WTC11 (cell line): ENCODE measurements at places on chromosomes 3 and 15.

DNA sequence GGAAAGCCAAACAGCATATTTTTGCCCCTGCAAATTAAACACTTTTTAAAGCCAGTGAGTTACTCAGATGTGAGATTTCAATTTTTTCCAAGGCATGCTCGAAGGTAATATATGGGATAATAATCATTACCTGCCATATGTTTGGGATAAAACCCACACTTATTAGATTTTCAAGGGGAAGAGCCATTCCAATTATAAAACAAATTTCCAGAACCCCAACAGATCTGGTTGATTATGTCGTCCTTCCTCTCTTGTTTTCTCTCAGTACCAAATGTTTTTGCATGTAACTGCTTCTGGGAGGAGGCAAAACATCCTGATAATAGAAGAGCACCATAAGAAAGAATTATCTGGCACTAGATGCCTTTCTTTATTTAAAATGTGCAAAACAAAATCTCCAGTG is 115.1 kb downstream of the AKAP13 start:
- DNase-seq: no peak

DNA sequence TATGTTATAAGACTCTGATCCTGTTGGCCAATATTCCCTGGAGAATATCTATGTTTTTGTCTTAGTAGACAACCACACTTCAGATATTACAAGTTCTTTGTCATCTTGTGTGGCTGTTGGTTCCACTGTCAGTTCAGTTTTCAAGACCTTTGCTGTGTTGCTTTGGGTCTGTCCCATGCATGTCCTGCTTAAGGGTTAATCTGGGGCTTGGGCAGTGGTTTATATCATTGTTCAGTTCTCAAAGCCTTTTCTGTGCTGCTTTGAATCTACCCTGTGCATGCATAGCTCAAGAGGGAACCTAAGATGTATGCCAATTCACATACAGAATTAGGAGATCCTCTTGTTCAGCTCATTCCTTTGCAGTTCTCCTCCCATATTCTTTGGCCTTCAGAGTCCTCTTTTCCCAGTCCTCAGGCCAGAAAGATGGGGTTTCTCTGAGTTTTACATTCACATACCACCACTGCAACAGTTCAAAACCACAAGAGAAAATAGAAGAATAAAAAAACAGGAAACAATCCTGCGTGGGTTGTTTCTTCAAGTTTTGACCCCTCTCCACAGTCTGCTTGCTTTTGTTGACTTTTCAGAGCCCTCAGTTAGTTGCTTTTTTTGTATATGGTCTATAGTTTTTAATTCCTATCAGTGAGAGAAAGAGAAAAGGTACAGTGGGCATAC is 21.6 kb downstream of the BUB1B start:
- no peak for DNase-seq

- DNase-seq: no peak
Measured at GRCh38 chr3:87179642-87180041, 47.5 kb upstream of the CHMP2B start.

DNA sequence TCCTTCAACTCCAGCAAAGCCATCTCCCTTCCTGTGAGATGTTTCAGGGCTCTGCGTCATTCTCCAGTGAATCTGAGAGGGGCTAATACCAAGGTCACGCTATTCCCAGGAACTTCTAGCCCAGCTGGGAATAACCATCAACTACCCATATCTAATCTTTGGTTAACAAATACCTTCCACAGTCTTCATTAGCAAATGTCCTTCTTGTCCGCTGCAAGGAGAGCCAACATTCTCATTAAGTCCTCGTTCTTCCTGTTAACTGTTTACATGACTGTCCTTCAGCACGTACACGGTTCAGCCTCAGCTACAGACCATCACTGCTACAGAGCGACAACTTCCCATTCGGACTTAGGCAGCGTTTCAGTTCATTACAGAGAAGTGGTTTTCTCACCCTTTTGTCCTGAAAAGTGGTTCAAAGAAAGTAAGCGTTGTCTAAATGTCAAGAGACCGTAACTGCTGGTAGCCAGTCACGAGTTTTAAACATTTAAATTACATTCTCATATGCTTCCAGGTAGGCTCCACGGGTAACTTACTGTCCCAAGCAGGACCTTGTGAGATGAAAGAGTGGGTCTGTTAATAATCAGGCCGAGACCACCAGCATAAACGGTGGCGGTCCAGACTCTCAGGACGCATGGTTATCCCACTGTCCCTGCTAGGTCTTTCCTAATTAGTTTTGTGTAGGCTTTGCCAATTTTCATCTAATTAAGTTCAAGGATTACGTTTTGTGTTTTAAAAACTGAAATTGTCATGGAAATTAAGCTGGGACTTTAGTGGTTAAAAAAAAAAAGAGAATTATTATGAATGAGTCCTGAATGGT is 63.8 kb downstream of the CHSY1 start:
- no peak for DNase-seq

DNA sequence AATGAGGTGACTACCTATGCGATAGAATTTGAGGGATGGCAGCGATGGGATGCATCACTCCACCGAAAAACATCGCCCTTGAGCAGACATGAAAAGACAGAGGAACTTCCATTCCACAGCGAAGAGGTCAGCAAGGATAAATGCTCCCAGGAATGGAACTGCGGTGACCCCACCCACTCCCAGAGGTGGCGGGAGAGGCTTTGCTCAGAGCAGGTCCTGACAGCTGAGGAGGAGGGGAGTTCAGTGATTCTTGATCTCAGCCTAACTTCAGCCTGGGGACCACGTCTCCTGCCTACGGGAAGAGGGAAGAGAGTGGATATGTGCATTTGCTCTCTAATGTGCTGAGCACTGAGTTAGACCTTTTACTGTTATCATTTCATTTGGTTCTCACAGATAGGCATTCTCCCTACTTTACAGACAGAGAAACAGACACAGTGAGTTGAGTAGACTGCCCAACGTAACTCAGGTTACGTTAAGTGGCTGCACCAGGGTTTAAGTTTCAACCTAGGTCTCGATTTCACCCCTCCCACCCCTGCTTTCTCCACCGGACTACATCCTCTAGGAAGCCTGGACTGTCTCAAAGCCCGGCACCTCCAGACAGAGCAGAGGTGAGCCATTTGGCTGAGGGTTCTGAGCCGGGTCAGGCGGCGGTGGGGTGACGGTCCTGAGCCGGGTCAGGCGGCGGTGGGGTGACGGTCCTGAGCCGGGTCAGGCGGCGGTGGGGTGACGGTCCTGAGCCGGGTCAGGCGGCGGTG is 170.0 kb downstream of the RAB11A start:
- peak; percentile 57 for DNase-seq

DNA sequence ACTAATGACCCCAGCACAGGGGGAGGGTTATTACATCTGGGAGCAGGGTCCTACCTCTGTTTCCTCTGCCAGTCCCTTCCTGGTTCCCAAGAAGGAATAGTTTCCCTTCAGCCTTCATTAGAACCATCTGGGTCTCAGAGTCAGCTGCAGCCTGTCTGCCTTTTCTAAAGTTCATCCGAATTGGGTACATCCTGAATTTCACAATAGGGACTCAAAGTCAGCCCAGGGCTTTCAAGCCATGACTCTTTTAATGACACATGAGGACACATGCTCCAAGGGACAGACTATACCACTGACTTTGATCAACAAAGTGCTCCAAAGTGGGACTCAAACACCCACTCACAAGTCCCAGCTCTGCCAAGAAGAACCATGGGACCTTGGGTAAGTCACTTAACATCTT is 12.7 kb upstream of the CRABP1 start:
- no peak for DNase-seq

GRCh38 chr3:61158667-61159066 is 92.6 kb downstream of the FHIT start:
- no peak for DNase-seq

DNA sequence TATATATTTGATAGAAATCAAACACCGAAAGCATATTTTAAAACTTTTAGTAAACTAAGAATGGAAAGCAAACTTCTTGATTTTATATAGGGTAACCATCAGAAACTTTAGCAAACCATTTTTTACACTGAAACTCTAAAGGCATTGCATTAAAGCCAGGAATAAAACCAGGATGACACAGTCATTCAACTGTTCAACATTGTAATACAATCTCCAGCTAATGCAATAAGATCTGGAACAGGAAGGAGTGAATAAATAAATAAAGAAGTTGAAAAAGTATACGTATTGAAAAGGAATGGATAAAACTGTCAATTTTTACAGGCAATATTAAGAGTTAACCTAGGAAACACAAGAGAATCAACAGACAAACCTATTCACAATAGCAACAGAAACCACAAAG is 181.9 kb upstream of the TTC14 start:
- DNase-seq: no peak

- no peak for DNase-seq
Measured at GRCh38 chr15:91866971-91867372, 13.5 kb downstream of the SLCO3A1 start.

DNA sequence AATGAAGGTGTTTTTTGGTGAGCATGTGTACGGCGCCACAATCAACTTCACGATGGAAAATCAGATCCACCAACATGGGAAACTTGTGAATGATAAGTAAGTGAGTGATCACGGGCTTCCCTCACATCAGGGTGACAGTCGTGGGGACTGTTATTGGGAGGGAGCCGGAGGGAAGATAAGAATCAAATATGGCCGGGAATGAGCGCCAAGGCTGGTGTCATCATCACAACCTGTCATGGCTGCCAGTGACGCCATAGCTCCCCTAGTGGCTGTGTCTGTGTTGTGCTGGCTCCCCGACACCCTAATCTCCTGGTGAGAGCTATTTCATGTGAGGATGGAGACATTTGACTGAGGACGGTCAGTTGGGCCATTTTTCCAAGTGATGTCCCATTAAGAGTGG is 168.5 kb downstream of the SV2B start:
- DNase-seq: peak; percentile 64

DNA sequence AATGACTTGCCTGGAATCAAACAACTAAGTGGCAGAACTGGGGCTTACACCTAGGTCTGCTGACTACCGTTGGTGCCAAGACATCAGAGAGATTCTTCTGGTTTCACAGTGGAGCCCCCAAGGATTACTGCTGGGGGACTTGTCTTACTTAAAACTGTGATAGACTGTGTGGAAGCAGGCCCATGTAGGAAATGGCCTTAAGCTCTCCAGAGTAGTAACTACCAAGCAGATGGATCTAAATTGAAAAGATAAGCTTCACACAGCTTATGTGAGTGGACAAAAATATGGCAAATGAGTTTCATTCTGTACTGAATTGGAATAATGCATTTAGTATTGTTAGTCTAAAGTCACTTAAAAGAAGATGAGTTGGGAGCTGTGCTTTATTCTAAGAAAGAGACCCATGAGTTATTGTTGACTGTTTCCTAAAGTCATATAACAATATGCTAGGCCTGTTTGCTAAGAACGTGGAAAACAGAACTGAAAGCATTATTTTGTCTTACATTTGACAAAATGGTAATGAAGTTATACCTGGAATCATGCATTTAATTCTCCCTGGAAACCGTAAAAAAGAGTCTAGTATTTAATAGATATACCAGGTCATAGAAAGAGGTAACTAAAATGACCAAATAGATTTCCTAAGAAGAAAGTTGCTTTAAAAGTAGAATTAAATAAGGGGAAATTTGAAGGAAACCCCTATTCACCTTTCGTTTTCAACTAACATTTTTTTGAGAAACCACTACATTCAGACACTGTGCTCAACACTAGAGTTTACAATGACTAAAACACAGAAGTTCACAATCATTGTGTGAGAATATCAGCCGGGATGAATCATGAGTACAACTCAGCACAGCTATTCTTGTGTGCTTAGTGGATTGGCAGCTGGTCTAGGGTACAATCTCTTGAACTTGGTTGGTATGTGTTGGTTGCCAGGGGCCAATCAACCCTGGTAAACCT is 13.0 kb upstream of the MAPK6 start:
- no peak for DNase-seq

GRCh38 chr3:18334837-18335601 is 90.1 kb downstream of the SATB1 start:
- DNase-seq: no peak
